ENCODE measurements at places on chromosomes 6 and 20.

GRCh38 chr6:42374018-42374669 is 77.6 kb downstream of the TRERF1 start:
- DNase-seq = no peak

DNA sequence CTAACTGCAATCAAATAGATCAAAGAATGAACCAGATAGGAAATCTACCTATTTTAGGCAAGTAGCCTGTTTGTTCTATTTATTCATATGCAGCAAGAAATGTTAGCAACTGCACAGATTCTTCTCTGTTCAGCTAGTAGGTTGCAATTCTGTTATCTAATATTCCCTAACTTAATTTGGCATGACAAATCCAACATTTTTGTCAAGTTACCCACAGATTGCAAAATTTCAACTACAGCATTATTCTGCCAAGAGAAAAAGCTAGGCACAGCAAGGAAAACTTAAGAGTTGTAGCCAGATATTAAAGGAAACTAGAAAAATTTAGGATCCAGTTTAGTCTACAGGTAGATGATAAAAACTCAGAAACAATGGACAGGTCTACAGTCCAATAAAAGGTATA is 104.4 kb upstream of the SYNCRIP start:
- DNase-seq = no peak

- no peak for DNase-seq
Measured at GRCh38 chr6:133855991-133856370, 32.9 kb upstream of the TCF21 start.

- no peak for DNase-seq
Measured at GRCh38 chr6:46985943-46986342, 56.2 kb downstream of the ADGRF1 start.

GRCh38 chr6:119799596-119800509 is 450.3 kb upstream of the MAN1A1 start:
- DNase-seq = no peak

GRCh38 chr20:35560541-35560940 is 18.7 kb downstream of the ERGIC3 start:
- DNase-seq = no peak

- DNase-seq = no peak
Measured at GRCh38 chr6:16998461-16998860, 103.4 kb upstream of the STMND1 start.

DNA sequence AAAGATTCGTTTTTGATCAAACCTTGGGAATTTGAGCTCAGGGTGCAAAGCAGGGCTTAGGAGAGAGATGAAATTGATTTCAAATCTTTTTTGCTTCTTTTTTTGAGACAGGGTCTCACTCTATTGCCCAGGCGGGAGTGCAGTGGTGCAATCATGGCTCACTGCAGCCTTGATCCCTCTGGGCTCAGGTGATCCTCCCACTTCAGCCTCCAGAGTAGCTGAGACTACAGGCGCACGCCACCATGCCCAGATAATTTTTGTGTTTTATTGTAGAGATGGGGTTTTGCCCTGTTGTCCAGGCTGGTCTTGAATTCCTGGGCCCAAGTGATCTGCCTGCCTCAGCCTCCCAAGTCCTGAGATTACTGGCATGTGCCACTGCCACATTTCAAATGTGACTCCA is 58.7 kb downstream of the DOK5 start:
- DNase-seq = no peak

DNA sequence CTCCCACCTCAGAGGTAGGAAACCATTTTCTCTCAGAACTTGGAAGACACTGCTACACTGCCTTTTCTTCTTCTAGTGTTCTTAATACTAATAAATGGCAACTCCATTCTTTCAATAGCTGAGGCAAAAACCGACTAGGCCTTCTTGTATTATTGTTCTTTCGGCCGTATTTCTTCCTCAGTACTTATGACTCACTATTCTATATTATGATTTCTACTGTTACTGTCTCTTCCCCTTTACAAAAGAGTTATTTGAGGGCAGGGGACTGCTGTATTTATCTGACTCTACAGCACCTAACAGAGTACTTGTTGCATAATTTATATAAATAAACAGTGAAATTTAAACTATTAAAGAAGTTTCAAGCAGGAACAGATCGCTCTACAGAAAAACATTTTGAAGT is 3.1 kb downstream of the DNAAF9 start:
- no peak for DNase-seq

DNA sequence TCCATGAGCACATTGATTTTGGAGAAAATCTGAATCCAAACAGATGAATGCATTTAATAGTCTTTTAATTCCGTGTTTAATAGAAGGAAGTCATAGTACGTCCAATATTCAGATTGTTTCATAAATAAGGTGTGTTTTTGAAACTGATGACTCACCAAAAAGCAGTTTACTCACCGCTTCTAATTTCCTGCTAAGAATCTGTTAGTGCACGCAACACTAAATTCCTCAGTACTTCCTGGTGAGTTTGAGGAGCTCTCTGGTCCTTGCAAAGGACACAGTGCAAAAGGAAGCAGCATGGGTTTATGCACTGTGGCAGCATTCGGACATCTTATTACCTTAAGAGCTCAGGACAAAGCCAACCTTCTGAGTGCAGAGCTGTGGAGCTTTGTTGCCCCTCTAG is 2.3 kb upstream of the ADGRF1 start:
- DNase-seq = no peak

- no peak for DNase-seq
Measured at GRCh38 chr6:41283600-41283999, 2.9 kb downstream of the TREM1 start.

DNA sequence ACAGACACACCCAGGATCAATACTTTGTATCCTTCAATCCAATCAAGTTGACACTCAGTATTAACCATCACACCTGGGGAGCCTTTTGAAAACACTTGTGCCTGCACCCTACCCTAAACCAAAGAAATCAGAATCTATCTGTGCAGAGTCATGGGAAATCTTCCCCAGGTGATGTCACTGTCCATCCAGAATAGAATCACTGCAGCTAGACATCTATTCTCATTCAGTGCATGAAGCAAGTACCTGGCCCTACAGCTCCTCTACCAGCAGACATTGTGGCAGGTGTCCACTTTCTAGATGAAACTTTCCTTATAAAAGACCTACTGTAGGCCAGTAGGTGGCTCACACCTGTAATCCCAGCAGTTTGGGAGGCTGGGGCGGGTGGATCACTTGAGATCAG is 262.4 kb upstream of the MARCKS start:
- DNase-seq = no peak

GRCh38 chr6:147642458-147642857 is 134.0 kb downstream of the SAMD5 start:
- DNase-seq = no peak

DNA sequence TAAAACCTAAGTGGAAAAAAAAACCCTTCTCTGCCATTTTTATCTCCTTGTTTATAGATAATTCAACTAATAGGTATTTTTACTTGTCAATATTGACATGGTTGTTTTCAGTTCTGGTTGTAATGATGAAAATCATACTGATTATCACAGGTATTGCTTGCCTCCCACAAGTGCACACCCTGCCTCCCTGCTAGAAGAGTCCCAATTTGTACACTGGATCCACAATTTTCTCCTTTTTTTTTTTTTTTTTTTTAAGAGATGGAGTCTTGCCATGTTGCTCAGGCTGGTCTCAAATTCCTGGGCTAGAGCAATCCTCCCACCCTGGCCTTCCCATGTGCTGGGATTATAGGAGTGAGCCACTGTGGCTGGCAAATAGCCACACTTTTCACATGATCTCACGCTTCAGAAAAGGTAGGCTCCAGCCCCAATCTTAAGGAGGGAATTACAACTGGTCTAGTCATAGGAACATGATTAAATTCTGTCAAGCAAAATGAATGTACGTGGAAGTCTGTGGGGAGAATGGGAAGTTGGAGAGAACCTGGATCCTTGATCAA is 12.3 kb downstream of the DYNLT2 start:
- no peak for DNase-seq

DNA sequence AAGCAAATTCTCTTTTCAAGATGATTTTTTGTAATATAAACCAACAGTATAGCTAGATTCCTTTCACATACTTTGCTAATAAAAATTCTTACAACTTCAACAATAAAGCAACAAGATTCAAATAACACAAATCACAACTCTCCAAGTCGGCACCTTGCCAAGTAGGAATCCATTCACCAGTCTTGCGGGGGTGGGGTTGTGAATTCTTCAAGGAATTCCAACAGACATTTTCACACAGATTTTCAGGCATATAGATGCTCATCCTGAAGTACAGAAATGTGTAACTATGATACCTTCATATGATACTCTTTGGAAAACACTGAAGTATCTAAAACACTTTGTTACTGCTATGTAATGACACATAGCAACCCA is 36.5 kb downstream of the SCML4 start:
- DNase-seq = no peak

DNA sequence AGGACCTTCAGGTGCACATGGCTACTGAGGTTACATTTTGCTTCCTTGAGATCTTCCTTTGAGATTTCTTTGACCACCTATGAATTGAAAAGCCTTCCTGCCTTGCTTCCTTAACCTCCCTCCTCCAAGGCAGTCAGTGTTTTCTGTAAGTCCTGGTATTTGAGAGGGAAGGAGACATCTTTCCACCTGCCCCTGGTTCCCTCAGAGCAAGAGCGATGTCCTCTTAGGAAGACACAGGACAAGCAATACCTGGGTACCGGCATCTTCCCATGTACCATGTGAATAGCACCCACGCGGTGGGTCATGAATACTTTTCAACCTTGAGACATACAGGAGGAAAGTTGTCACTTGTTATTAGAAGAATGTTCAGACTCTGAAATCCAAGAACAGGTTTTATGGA is 37.1 kb downstream of the GINS1 start:
- no peak for DNase-seq

DNA sequence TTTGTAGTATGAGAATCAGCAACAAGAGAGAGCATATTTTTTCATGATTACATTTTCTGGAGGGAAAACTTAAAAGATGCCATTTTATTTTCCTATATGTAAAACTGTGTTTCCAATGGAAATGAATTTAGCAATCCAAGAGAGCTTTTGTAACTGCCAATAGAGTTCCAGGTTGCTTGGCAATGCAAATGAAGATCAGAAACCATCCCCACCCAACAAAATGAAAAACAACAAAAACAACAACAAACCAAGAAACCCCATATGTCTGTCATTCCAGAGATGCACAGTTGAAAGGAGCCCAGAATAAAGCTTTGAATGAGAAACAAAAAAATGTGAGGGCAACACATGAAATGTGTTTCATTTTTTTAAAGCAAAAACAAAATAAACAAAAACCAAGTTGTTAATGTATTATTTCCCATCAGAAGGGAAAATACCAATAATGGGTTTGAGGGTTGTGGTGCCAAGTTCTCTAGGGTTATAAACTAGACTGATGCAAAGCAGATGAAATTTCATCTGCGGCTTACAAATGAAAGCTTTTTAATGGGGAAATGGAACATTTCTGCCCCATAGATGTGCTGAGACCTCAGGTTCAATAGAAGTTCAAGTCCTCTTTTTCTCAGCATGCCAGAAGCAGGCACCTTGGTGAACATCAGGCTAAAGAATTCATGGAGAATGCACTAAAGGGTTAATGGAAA is 121.5 kb upstream of the MCHR2 start:
- DNase-seq = no peak

GRCh38 chr6:133959667-133960368 is 6.8 kb downstream of the TBPL1 start:
- DNase-seq = no peak

DNA sequence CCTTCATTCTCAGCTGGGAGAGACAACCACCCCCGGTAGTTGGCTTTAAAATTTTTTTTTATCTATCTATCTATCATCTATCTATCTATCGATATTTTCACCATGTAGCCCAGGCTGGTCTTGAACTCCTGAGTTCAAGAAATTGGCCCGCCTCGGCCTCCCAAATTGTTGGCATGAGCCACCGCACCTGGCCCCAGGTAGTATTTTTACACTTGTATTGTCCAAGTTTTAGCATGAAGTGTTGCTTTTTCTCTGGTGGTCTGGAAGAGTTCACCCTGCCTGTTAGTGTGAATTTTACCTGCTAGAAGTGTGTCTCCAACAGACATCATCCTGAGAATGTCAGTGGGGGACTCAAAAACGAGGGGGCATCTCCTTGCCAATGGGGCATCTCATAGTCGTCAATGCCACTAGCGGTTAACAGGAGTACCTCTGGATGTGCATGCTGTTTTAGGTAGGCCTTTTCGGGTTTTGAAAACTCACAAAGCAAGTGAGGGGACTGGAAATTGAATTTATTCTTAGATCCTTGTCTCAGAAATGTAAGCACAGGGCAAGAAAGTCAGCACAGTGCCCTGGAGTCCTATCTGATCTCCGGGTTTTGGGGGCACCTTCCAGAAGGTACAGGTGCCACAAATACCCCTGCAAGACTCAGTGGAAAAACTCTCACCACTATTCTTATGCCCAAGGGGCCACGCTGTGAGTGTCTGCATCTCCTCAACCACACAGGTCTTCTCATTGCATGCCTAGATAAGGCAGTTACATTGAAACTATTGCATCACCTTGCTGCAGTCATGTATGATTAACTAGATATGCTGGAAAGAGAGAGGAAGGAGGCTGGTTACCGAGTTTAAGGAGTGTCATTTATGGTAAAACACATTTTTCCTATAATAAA is 37.1 kb downstream of the TNFAIP3 start:
- DNase-seq = no peak

DNA sequence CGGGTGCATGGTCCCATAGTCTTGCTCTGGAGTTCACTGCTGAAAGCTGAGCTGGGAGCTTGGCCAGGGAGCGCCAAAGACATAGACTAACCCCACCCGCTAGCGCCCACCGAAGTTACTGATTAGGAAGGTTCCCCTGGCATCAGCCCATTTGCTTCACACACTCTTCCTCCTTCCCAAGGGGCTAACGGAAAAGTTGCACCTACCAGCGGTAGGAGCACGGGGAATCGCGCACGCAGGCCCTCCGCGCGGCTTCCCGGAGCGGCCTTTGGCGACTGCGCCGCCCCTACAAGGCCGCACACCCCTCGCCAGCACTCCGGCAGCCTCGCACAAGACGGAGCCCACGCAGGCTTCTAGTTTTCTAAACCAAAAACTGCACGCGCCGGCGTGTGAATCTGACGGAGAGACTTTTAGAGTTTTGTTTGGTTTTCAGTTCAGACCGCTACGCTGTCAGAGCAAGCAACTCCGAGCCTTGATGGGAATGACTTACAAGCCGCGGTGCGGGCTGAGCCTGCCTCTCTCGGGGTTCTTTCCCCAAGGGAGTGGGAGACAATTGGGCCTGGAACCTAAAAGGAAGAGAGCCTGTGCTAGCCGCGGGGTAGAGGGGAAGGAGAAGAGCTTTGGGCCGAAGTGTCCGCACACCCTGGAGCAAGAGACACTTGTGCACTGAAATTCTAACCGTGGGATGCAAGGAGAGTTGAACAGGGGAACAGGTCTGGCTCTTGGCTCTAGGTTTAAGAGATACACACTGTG is 891 bp upstream of the POU3F2 start:
- DNase-seq = peak; percentile 62

GRCh38 chr6:40077736-40078135 is 143.5 kb upstream of the MOCS1 start:
- no peak for DNase-seq

GRCh38 chr20:50762435-50763220 is 31.2 kb downstream of the PARD6B start:
- no peak for DNase-seq

- DNase-seq = no peak
Measured at GRCh38 chr6:41122373-41122772, 31.8 kb downstream of the TREML1 start.

GRCh38 chr6:82364087-82365015 is 734 bp downstream of the TPBG start:
- peak; percentile 79 for DNase-seq

Data from NCI-H146 (cell line).